ENCODE measurements at places on chromosomes 7 and 10.

- no peak for DNase-seq
These were observed 578 bp downstream of the HTRA1 start for GRCh38 chr10:122461729-122462532.

DNA sequence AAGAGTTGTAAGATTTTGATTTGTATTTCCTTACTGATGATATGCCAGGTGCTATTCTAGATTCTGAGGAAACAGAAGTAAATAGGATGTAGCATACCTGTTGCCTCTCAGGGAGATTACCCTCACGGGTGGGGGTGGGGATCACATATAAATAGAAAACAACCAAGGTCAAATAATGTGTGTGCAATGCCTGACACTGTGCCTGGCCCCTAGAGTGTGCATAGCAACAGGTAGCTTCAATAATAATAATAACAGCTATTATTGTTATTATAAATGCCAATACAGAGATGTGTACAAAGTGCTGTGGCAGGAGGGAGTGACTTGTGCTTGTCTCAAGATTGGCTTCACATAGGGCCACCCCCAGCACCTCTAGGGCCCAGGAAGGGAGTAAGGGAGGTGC lies 24.0 kb downstream of the CNNM1 start:
- no peak for DNase-seq

DNA sequence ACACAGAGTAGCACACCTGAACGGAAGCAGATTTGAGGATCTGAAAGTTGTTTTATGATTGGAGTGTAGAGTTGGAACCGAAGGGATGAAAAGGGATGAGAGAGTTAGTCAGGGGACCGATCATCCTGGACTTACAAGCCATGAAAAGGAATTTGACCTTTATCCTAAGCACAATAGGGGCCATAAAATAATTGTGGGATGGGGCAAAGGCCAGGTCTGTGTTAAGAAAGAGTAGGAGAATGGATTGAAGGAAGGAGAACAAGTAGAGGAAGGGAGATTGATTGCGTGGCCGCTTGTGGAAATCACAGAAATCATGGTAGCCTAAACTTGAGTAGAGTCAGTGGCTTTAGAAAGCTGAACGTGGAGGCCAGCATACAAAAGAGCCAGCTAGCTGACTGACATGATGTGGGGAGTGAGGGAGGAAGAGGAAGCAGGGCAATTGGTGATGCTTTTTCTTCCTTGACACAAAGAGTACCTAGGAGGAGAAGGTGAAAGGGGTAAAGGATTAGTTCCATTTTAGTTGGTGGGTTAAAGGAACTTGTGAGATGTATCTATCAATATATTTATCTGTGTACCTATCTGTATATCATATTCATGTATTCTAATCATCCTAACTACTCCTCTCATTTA lies 67.1 kb upstream of the RPA3 start:
- DNase-seq = no peak

GRCh38 chr7:101582971-101583370 lies 46.1 kb downstream of the MYL10 start:
- no peak for DNase-seq

GRCh38 chr7:97018126-97018601 lies 6.5 kb downstream of the DLX5 start:
- DNase-seq = no peak

GRCh38 chr7:80047856-80048459 lies 86.7 kb upstream of the GNAI1 start:
- DNase-seq = no peak

GRCh38 chr10:125130260-125130659 lies 30.1 kb downstream of the CTBP2 start:
- DNase-seq = no peak

- no peak for DNase-seq
These were observed 35.7 kb downstream of the P4HA1 start for GRCh38 chr10:73060738-73061635.

DNA sequence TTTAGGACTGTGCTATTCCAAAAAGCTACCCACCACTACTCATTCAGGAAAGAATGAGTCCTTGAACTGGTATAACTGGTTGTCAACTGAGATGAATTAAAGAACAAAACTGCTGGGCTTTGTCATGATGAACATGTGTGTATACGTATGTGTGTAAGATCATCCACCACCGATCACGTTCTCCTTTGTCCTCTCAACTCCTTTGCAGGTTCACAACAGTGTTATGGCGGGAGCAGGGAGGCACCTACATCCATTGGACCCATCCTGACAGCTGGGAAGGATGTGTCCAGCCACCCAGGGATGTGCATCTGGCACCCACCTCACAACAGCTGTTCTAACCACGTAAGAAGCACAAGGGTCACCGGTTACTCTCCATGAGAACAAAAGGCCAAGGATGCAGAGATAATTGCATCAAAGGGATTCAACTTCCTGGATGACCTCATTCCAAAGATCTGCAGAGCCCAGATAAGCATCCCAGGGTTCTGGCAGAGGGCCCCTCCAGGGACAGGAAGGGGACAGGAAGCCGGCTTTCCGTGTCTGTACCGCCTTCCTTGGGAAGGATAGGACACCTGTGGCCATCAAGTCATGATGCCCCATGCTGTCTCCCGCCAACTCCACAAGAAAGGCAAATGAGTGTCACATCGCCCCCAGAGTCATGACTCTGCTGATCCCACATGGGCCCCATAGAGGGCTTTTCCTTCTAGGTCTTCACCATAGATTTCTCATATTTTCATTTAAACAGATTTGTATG lies 66.1 kb downstream of the STEAP1B start:
- peak; percentile 54 for DNase-seq

DNA sequence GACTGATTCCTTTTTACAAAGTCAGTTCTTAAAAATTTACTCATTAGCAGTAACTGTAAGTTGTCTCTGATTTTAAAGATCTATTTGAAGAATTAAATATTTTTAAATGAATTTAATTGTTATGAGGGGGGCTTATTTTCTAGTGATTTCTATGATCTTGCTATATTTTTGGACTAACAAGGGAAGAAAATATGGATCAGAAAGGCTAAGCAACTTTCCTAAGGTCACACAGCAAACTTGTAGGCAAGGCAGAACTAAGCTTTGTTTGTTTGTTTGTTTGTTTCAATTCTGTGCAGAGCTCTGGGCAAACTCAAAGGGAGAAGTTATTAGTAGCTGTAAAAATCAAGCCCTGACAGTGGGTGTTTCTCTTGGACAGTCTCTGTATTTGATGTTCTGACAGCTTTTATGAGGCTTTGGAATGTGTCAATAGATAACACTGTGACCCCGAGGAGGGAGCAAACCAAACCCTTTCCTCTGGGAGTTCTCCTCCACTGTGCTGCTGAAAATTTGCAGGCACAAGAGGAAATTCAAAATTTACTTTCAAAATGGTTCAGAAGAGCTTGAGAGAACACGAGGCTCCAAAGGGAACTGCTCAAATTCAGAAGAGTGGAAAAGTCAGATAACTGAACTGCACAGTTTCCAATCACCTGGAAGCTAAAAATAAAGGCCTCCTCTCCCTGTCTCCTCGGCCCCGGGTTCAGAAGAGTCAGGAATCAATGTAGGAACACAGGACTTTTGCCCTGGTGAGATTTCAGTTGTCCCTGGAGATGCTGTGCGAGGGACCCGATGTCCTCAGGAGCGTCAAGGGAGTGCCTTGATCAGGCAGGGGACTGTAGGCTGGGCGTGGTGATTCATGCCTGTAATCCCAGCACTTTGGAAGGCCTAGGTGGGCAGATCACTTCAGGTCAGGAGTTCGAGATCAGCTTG lies 325.7 kb downstream of the GATA3 start:
- DNase-seq = no peak

GRCh38 chr7:74266191-74266963 lies 12.2 kb upstream of the RFC2 start:
- DNase-seq = no peak

- DNase-seq = no peak
These were observed 75.3 kb upstream of the TAS2R16 start for GRCh38 chr7:123070702-123071286.

Data from iPS DF 6.9 (cell line).